Stimulated activated CD4-positive, alpha-beta T cell treated with anti-CD3 and anti-CD28 coated beads, Interleukin-1b, Interleukin-23, amount 100 ng/mL, for 1 hour (primary cell): ENCODE measurements at places on chromosomes 2 and 18.

DNA sequence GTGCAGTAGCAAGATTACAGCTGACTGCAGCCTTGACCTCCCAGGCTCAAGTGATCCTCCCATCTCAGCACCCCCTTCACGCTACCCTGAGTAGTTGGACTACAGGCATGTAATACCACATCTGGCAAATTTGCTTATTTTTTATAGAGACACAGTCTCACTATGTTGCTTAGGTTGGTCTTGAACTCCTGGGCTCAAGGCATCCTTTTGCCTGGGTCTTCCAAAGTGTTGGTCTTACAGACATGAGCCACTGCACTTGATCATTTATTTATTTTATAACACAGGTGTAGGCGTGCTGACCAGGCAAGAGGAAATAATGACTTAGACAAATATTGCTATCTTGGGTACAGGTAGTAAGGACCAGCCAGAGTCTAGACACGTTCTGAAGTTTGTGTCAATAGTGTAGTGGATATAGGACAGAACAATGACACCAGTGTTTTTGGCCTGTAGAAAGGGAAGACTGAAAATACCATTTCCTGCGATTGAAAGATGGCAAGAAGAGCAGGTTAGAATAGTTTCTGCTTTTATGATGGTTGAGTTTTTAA lies 71.0 kb upstream of the THUMPD2 start:
- DNase-seq = no peak

GRCh38 chr2:168622559-168622958 lies 166.5 kb downstream of the CERS6 start:
- DNase-seq = no peak

DNA sequence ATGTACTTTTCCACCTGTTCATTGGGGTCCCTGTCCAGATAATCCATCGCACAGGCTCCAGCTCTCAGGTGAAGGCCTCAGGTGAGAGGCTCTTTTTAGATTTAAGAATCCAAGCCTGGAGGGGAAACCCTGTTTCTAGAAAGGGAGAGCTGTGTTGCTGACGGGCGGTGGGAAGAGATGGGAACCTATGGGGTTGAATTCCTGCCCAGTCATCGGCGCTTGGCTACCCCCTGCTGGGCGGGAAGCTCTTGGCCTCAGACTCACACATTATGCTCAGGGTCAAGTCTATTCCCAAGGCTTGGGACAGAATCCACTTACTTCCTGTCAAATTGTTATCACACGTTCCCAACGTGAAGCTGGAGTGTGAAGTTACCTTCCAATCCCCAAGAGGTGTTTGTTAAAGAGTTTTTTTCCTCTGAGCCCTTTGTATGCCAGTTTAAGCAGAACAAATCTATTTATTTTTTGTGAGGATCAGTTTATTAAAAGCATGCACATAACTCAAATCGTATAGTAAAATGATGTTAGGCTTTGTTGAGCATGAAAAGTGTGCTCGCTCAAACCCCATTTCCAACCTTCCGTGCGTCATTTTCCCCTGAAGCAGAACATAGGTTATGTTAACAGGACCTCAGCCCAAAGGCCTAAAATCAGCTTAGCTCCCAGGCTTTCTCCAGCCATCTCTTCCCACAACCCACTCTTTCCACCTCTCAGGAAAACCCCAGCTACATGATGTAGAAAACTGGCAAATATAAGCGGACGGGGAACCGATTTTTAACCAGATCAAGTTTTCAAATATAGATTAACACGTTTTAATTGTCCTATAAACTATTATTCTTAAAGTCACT lies 181.7 kb upstream of the ETAA1 start:
- no peak for DNase-seq

GRCh38 chr2:239213643-239214101 lies 187.1 kb downstream of the HDAC4 start:
- DNase-seq = no peak

- no peak for DNase-seq
Observed at GRCh38 chr18:33517950-33518349, 60.1 kb upstream of the ASXL3 start.

DNA sequence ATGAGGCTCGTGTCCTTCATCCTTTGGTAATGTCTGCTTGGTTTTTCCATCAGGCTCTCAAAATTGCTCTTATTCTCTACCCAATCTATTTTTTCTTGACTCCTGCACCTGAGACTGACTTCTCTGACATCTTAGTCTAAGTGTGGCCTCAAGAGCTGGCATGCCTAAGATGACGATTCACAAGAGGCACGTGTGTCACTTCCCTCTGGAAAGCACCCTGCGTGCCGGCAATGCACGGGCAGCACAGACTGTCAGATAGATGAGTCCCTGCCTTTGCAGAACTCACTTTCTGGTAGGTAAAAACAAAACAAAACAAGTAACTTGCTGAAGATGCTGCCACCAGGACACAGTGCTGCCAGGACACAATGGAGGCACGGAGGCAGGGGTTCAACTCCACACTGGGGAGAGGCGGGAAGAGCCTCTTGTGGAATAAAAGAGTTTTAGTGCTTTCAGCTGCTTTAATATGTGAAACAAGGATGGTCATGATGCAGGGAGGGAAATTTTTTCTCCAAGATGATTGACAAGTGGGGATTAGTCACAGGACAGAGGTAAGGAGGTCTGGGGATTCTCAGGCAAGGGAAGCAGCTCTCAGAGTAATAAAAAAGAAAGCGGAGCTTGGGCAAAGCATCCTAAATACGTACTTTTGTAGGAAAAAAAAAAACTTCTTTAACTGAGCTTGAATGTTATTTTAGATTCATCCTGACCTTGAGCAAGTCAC lies 27.3 kb downstream of the CYB5A start:
- no peak for DNase-seq

GRCh38 chr2:142217804-142218203 lies 87.0 kb upstream of the LRP1B start:
- DNase-seq = no peak

DNA sequence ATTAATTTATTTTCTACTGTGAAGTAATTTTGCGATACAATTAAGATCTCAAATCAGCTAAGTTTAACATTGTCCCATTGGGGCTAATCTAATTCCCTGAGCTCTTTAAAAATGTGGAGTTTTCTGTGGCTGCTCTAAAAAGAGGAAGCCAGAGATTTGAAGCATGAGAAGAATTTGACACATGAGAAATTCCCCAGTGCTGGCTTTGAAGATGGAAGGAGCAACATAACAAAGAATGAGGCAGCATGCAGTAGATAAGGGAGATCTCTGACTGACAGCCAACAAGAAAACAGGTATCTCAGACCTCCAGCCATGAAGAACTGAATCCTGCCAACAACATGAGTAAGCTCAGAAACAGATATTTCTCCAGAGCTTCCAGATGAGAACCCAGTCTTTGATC lies 308.4 kb downstream of the ZNF804A start:
- no peak for DNase-seq

- no peak for DNase-seq
Observed at GRCh38 chr2:219106251-219106650, 45.5 kb upstream of the IHH start.

GRCh38 chr2:184654945-184655344 lies 56.6 kb downstream of the ZNF804A start:
- DNase-seq = no peak

DNA sequence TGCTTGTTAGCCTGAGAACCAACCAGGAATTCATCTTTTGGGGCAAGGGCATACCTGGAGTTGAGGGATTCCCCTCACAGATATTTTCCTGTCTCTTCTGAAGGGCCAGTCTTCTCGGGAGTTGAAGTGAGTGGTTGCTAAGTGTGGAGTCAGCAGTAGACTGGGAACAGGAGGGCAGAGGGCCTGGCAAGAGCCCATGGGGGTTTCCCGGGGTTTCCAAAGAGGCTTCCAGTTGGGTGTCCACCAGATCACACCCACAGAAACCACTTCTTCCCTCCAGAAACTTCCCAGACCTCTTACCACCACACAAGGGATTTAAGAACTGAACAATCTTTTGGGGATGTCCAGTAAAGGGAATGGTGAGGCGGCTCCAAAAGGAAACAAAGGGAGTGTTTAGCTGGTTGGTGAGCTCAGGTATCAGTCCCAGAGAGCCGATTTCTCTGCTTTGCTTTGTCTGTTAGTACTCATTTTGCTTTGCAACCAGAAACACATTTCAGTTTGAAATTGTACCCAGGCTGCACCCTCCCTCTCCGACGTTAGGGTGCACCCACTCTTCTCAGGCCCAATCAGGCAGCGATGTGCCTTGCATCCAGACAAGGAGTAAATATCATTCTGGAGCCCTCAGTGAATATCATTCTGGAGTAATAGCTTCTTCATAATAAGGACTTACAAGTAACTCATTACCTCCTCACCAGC lies 47.5 kb upstream of the SPATS2L start:
- DNase-seq = no peak

GRCh38 chr2:165535471-165535870 lies 66.0 kb downstream of the CSRNP3 start:
- DNase-seq = no peak

DNA sequence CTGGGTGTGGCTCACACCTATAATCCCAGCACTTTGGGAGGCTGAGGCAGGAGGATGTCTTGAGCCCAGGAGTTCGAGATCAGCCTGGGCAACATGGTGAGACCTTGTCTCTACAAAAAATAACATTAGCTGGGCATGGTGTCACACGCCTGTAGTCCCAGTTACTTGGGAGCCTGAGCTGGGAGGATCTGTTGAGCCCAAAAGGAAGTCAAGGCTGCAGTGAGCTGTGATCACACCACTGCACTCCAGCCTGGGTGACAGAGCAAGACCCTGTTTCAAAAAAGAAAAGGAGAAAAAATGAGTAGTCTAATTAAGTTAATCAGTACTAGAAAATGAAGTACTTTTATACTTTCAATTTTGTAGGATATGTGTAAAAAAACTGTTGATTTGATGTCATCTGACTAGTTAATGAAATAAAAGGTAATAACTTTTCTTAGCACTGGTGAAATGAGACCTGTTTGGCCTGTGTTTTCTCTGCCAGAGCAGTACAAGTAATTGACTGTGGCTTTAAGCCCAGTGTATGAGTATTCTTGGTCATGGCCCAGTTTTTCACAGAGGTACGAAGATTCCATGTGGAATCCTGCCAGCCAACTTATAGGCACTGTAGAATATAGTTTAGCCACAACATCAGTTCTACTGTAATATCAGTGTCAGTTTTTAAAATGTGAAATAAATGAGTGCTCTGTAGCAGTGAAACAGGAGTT lies 35.8 kb downstream of the MFSD6 start:
- DNase-seq = no peak

DNA sequence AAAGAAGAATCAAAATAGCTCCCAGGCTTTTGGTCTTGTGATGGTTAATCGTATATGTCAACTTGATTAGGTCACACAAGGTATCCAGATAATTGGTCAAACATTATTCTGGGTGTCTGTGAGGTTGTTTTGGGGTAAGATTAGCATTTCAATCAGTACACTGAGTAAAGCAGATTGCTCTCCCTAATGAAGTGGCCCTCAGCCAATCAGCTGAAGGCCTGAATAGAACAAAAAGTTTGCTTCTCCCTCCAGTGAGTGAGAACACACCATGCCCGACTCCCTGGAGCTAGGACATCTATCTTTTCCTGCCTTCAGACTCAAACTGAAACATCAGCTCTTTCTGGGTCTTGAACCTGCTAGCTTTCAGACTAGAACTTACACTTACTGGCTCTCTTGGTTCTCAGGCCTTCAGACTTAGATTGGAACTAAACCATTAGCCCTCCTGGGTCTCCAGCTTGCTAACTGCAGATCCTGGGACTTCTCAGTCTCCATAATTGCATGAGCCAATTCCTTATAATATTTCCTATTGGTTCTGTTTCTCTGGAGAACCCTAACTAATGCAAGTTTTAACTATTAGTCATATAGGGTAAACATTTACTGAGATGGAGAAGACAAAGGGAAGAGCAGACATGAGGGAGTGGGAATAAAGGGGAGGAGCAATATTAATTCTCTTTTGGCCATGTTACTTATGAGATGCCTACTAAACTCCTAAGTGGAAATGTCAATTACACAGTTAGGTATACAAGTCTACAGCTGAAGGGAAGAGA lies 25.5 kb downstream of the LNPK start:
- no peak for DNase-seq
